ENCODE measurements at places on chromosomes 16 and 17. TPM values are rescaled to one million over a fixed set of nuclear protein-coding genes. Genes with fewer than 3 reads are reported as not detected.

Gene ATPAF2
- total RNA-seq: 23.6 TPM

DNA sequence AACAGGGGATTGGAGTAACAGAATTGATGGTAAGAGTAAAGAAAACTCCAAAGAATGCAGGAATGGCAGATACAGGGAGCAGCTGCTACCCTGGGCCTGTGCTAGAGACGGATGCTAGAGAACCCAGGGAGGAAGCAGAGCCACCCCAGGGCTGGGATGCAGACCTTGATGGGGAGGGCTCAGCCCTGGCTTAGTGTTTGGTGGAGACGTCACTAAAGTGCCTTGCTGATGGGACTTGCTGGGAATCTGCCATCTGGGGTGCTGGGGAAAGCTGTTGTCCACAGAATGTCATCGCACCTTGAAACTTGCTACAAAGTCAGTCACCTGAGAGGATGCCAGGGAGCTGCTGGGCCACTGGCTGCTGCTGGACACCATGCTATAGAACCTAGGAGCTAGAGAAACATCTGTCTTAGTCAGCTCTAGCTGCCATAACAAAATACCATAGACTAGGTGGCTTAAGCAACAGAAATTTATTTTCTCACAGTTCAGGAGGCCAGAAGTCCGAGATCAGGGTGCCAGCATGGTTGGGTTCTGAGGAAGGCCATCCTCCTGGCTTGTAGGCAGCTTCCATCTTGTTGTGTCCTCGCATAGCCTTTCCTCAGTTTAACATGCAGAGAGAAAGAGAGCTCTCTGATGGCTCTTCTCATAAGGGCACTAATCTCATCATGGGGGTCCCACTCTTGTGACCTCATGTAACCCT is 15.3 kb downstream of the MT1X start:
- DNase-seq: no peak
- no peak overlapping the region for H3K27ac ChIP-seq
- no peaks in the 10 kb centered on the region for H3K36me3 ChIP-seq
- peaks cover 3% of the 10 kb centered on the region for H3K4me1 ChIP-seq
- H3K4me3 ChIP-seq: no peak overlapping the region

Gene KRTAP2-3
- total RNA-seq: not detected

- H3K27ac ChIP-seq: no peak overlapping the region
- no peaks in the 10 kb centered on the region for H3K27me3 ChIP-seq
- H3K4me1 ChIP-seq: no peaks in the 10 kb centered on the region
- H3K4me3 ChIP-seq: no peak overlapping the region
- H3K36me3 ChIP-seq: no peaks in the 10 kb centered on the region
- no peak for DNase-seq
These were observed 297.9 kb upstream of the PSMD7 start for GRCh38 chr16:73998707-73999106.

Gene CCR7
- total RNA-seq: 438 TPM

- H3K36me3 ChIP-seq: no peaks in the 10 kb centered on the region
- H3K27me3 ChIP-seq: no peaks in the 10 kb centered on the region
- no peak overlapping the region for H3K27ac ChIP-seq
- no peak overlapping the region for H3K4me3 ChIP-seq
- H3K4me1 ChIP-seq: no peaks in the 10 kb centered on the region
These were observed 233.3 kb downstream of the CDH13 start for GRCh38 chr16:82860071-82860470.

Gene SCIMP
- total RNA-seq: 1.8 TPM

GRCh38 chr16:6749698-6750097 is 582.9 kb upstream of the RBFOX1 start:
- no peaks in the 10 kb centered on the region for H3K4me1 ChIP-seq
- H3K27ac ChIP-seq: no peak overlapping the region
- DNase-seq: no peak
- no peaks in the 10 kb centered on the region for H3K27me3 ChIP-seq

Gene KRTAP3-2
- total RNA-seq: not detected

- H3K27ac ChIP-seq: no peak overlapping the region
- no peaks in the 10 kb centered on the region for H3K4me1 ChIP-seq
- peaks cover 7% of the 10 kb centered on the region for H3K36me3 ChIP-seq
- H3K4me3 ChIP-seq: no peak overlapping the region
These were observed 11.9 kb downstream of the CEP131 start for GRCh38 chr17:81210868-81211267.

- H3K27me3 ChIP-seq: no peaks in the 10 kb centered on the region
- H3K4me1 ChIP-seq: peaks cover 28% of the 10 kb centered on the region
- H3K27ac ChIP-seq: no peak overlapping the region
- DNase-seq: no peak
- H3K4me3 ChIP-seq: no peak overlapping the region
These were observed 28.5 kb downstream of the ARHGAP17 start for GRCh38 chr16:24986512-24987303.

DNA sequence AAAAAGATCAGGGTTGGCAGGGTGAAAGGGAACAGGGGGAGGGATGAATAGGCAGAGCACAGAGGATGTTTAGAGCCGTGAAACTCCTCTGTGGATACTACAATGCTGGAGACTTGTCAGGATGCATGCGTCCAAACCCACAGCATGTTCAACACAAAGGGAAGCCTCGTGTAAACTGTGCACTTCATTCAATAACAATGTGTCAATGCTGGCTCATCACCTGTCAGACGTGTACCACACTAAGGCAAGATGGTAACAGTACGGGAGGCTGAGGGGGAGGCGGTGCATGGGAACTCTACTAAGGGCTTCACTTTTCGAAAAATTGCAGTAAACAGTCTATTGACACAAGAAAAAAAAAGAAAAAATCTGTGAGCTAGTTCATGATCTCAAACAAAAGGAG is 63.7 kb downstream of the C16orf95 start:
- no peak for DNase-seq
- no peaks in the 10 kb centered on the region for H3K27me3 ChIP-seq
- no peak overlapping the region for H3K27ac ChIP-seq

DNA sequence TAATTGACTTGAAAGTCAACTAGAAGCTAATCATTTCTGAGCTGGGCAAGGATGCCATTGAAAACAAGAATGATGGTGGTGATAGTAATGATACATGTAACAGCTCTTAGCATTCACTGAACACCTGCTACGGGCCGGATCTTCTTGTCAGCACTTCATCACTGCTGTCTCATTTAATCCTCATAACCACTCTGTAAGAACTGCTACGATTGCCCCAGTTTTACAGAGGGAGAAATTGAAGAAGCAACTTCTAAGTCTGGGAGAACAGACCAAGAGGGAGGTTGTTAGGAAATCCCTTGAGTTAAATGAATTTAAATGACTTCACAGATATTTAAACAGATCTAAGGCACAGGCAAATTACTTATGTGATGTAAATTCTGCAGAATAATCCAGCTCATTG is 7.0 kb upstream of the GAN start:
- DNase-seq: no peak
- H3K27me3 ChIP-seq: no peaks in the 10 kb centered on the region
- H3K4me1 ChIP-seq: peaks cover 3% of the 10 kb centered on the region
- H3K27ac ChIP-seq: no peak overlapping the region
- H3K4me3 ChIP-seq: no peak overlapping the region

DNA sequence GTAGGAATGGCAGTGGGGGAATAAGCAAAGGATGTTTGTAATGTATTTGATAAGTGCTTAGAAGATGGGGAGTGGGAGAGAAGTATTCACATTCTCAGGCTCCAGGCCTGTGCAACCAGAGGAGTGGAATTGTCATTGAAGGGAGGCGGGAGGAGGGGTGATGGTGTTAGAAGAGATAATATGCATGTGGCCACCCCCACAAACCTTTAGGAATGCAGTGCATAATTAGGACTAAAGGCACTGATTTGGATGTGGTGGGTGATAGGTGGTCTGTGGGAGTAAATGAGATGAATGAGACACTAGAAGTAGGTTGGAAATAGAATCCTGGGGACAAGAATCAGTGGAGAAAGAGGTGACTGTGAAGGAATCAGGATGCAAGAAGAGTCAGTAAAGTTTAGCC is 27.1 kb downstream of the UTP18 start:
- no peaks in the 10 kb centered on the region for H3K36me3 ChIP-seq
- DNase-seq: no peak
- no peak overlapping the region for H3K27ac ChIP-seq
- H3K27me3 ChIP-seq: no peaks in the 10 kb centered on the region
- no peak overlapping the region for H3K4me3 ChIP-seq

Gene C16orf90
- not detected for total RNA-seq

DNA sequence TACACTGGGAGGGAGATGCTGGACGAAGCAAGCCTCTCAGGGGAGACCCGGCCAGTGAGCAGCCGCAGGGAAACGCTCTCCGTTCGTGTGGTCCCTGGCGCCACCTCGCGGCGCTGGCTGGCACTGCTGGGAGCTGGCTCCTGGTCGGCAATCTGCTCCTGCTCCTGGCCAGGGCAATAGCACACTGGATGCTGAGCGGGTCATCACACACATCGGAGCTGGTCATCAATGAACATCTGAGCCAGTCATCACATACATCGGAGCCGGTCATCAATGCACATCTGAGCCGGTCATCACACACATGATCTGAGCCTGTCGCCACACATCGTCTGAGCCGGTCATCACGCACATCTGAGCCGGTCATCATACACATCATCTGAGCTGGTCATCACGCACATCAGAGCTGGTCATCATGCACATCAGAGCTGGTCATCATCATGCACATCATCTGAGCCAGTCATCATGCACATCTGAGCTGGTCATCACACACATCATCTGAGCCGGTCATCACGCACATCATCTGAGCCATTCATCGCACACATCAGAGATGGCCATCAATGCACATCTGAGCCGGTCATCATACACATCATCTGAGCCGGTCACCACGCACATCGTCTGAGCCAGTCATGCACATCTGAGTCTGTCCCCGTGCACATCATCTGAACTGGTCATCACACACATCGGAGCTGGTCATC is 217.3 kb downstream of the RBFOX3 start:
- no peak for DNase-seq
- no peaks in the 10 kb centered on the region for H3K36me3 ChIP-seq
- H3K27me3 ChIP-seq: peaks cover 90% of the 10 kb centered on the region
- H3K4me1 ChIP-seq: no peaks in the 10 kb centered on the region
- no peak overlapping the region for H3K27ac ChIP-seq

Gene KCTD19
- not detected for total RNA-seq

GRCh38 chr17:32771396-32771795 is 105.5 kb downstream of the MYO1D start:
- no peaks in the 10 kb centered on the region for H3K36me3 ChIP-seq
- no peak for DNase-seq
- H3K27ac ChIP-seq: no peak overlapping the region
- H3K27me3 ChIP-seq: no peaks in the 10 kb centered on the region
- no peaks in the 10 kb centered on the region for H3K4me1 ChIP-seq
- no peak overlapping the region for H3K4me3 ChIP-seq

Gene RNF222
- total RNA-seq: 0.09 TPM

Gene ACAP1
- total RNA-seq: 781 TPM

- H3K27me3 ChIP-seq: no peaks in the 10 kb centered on the region
- peaks cover 12% of the 10 kb centered on the region for H3K4me1 ChIP-seq
- H3K27ac ChIP-seq: no peak overlapping the region
- no peaks in the 10 kb centered on the region for H3K36me3 ChIP-seq
- DNase-seq: no peak
These were observed 135.7 kb upstream of the XYLT1 start for GRCh38 chr16:17606460-17606859.

DNA sequence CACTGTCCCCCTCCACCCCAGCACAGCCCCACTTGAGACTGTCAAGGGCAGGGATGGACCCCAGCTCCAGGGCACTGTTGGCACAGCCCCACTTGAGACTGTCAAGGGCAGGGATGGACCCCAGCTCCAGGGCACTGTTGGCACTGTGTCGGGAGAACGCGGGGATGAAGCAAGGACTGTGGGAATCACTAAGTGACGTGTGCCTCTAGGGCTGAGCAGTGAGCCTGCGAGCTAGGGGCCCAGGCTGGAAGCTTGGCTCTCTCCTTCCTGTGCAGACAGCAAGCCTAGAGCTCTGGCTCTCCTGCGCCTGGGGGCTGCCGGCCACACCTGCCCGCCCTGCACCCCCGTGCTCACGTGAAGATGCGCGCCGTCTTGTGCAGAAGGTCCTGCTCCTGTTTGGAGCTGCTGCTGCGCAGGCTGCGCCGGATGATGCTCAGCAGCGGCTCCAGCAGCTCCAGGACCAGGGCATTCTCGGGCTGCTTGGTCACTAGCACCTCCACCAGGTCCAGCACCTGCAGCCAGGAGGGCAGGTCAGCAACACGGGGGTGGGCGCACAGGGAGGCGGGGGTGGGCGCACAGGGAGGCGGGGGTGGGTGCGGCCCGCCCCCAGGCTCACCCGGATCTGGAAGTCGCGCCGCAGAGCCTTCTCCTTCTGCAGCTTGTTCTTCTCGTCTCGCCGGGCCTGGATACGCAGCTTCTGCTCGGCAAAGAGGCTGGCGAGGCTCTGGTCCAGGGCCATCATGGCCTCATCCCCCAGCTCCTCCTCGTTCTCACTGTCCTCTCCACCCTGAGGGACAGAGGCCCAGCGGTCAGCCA is 10.8 kb downstream of the MYBBP1A start:
- H3K36me3 ChIP-seq: peaks cover 89% of the 10 kb centered on the region
- H3K27me3 ChIP-seq: no peaks in the 10 kb centered on the region
- no peak overlapping the region for H3K4me3 ChIP-seq
- no peak overlapping the region for H3K27ac ChIP-seq

GRCh38 chr17:51217946-51218345 is 41.9 kb downstream of the MBTD1 start:
- H3K27me3 ChIP-seq: no peaks in the 10 kb centered on the region
- DNase-seq: no peak
- H3K27ac ChIP-seq: no peak overlapping the region
- H3K4me3 ChIP-seq: no peak overlapping the region

DNA sequence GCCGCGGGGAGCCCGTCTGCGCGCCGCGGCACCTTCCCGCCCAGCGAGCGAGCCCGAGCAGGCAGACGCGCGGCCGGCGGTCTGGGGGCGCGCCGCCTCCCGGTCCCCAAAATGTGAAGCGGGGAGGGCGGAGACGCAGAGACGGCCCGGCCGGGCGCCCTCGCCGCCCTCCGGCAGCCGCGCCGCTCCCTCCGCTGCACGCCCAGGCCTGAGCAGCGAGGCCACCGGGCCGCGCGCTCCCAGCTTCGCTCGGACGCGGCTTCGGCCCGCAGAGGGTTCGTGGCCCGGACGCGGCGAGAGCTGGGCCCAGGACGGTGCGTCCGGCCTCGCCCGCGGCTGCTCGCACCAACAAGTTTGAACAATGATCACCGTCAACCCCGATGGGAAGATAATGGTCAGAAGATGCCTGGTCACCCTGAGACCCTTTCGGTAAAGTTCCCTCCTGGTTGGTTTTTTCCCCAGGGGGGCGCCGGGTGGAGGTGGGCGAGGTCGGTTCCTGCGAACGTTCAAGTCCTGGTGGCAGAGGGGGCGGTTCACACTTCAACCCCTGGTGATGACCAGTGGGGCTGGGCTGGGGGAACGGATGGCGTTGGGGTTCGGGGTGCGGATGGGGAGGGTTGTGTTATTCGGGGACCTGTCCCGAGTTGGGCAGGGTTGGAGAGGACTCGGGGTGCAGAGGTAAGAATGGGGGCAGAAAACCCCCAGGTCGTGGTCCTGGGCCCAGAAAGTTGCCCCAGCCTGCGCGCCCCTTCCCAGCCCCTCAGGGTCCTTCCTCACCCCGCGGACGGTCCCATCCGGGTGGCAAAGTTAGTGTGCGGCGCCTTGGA is 678 bp downstream of the MGAT5B start:
- peaks cover 18% of the 10 kb centered on the region for H3K4me1 ChIP-seq
- no peaks in the 10 kb centered on the region for H3K36me3 ChIP-seq
- no peak overlapping the region for H3K27ac ChIP-seq

All from T-cell (primary cell).